ENCODE measurements at places on chromosomes 7 and 10. TPM values are rescaled to one million over a fixed set of nuclear protein-coding genes. Genes with fewer than 3 reads are reported as not detected.

DNA sequence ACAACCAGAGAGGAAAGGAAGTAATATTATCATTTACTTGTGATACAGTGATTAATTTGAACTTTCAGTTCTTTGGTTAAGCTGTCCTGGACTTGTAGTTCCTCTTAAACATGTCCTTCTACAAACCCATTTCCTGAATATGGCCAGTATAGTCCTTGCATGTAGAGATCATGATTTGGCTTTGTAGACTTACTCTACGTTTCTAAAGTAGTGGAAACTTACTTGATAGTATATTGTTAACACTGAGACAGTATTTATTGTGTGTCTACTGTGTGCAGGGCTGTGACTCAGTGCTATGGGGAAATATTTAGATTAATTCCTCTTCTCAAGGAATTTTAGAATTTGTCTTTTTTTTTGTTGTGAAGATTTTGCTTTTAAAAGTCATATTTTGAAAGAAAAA is 109.5 kb downstream of the NRF1 start:
- no peak overlapping the region for H3K27ac ChIP-seq
- DNase-seq, result no peak
- no peak overlapping the region for H3K4me3 ChIP-seq
- no peaks in the 10 kb centered on the region for H3K4me1 ChIP-seq
- no peaks in the 10 kb centered on the region for H3K27me3 ChIP-seq
- H3K36me3 ChIP-seq, result peaks cover 6% of the 10 kb centered on the region

- H3K36me3 ChIP-seq, result no peaks in the 10 kb centered on the region
- no peaks in the 10 kb centered on the region for H3K4me1 ChIP-seq
- DNase-seq, result no peak
- no peak overlapping the region for H3K4me3 ChIP-seq
- H3K27me3 ChIP-seq, result no peaks in the 10 kb centered on the region
Observed at GRCh38 chr7:128713794-128714193, 25.4 kb upstream of the CALU start.

DNA sequence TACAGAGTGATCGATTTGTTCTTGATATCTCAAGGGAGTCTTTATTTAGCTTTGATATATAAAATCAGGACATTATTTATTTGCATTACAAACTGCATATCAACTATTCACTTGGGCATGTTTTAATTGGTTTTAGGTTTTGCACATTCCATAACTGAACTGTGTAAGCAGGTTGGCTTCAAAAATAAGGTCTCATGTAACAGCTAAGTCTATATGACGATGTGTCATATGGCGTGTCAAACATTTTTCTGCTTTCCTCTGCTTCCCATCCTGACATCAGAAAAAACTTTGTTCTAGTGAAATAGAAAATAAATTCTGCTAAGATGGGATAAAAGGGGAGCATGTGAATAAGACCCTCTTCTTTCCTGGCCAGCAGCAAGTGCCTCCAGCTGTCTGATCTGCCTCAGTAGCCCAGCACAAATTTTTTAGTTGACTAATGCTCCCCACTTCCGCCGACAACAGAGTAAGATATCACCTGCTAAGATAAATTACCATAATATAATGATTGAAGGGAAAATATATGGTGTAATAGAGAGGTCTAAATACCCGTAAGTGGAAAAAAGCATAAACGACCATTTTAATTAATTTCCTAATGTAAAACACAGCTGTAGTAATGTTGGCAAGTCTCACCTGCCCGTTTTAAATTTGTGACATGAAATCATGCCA is 180.5 kb downstream of the TAX1BP1 start:
- H3K36me3 ChIP-seq, result no peaks in the 10 kb centered on the region
- no peak overlapping the region for H3K4me3 ChIP-seq
- H3K4me1 ChIP-seq, result no peaks in the 10 kb centered on the region
- peak overlapping the region; percentile 14 for H3K27ac ChIP-seq

DNA sequence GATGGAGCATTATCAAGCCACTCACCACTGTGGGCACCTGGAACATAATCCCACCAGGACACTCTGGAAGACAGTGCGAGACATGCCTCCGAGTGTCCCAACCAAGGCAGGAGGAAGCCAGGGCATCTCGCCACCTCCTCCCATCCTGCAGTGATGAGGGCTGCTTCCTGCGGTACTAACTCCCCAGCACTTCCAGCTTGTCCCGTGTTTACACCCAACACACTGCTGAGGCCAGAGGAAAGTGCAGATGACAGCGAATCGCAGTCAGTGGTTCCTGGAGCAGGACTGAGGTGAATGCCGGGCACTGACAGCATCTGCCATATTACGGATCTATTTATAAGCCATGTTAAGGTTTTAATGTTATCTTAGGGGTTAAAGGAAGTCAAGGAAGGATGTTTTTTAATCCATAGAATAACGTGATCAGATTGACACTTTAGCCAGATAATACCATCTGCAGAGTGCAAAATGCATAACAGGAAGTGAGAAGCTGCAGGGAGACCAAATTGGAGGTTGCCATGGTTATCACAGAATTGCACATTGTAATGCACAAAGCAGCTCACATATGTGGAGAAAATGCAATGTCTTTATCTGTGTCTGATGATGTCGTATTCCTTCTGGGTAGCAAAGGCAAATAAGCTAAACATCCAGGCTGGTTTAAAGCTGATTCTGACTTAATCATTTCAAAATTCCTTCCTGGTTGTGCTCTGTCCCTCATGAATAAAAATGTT is 314.1 kb upstream of the C7orf33 start:
- H3K27me3 ChIP-seq, result peaks cover 4% of the 10 kb centered on the region
- H3K36me3 ChIP-seq, result no peaks in the 10 kb centered on the region
- H3K4me3 ChIP-seq, result no peak overlapping the region
- H3K27ac ChIP-seq, result no peak overlapping the region
- no peaks in the 10 kb centered on the region for H3K4me1 ChIP-seq

DNA sequence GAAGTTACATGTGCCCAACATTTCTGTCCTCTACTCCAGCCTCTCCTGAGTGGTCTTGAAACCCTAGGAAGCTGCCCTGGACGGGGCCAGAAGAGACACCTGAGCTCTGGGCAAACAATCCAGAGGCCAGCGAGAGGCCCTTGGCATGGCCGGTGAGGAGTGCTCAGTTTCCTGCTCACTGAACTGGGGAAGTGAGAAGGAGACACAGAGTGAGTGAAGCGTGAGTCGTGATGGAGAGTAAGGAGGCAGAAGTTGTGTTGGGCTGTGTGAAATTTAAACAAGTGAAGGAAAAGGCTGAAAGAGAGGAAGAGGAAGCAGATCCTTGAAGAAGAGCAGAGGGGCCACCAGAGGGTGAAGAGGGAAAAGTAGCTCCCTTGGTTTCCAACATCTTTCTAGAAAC is 73.2 kb downstream of the WNT2 start:
- no peaks in the 10 kb centered on the region for H3K27me3 ChIP-seq
- no peak overlapping the region for H3K27ac ChIP-seq
- DNase-seq, result no peak
- no peaks in the 10 kb centered on the region for H3K4me1 ChIP-seq

DNA sequence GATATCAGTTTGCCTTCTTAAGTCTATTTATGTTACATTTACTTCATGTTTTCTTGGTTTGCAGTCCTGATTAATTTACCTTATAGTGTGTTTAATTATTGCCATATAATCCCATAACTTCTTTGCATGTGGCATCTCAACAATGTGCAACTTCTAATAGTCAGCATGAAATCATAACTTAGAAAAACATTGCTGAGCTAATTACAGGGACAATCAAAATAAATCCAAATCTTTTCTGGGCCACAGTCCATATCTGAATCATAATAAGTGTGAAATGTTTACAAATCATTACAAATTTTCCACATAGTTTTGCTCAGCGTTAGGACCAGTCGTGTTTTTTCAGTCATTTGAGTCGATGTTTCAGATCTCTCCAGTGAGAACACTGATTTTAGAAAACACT is 29.1 kb upstream of the CABCOCO1 start:
- H3K4me3 ChIP-seq, result no peak overlapping the region
- no peak for DNase-seq
- no peaks in the 10 kb centered on the region for H3K4me1 ChIP-seq

GRCh38 chr7:105068886-105069285 is 54.9 kb downstream of the KMT2E start:
- H3K4me1 ChIP-seq, result no peaks in the 10 kb centered on the region
- no peaks in the 10 kb centered on the region for H3K36me3 ChIP-seq
- no peak overlapping the region for H3K4me3 ChIP-seq
- DNase-seq, result no peak
- H3K27me3 ChIP-seq, result no peaks in the 10 kb centered on the region

DNA sequence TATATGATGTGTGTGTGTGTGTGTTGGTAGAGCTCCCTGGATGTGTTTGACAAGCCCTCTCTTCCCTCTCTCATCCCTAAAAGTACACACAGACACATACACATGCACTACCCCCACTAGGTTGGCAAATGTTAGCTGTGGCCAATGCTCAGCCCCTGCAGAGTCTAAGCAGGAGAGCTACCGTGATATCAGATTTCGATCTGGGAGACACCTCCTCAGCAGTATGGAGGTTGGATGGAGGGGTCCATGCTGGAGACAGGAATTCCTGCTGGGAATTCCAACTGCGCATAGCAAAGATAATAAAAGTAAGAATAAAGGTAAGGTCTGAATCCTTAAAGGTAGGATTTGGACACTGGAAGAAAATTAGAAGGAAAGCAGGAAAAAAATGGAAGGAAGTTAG is 85.7 kb downstream of the C10orf90 start:
- no peak overlapping the region for H3K4me3 ChIP-seq
- DNase-seq, result no peak
- H3K27me3 ChIP-seq, result no peaks in the 10 kb centered on the region
- no peaks in the 10 kb centered on the region for H3K36me3 ChIP-seq
- H3K4me1 ChIP-seq, result no peaks in the 10 kb centered on the region

ANAPC16 gene
- 73.4 TPM for total RNA-seq

UCN3 gene
- total RNA-seq, result not detected

NACAD gene
- total RNA-seq, result 10.3 TPM

GTPBP10 gene
- total RNA-seq, result 16.2 TPM

GRID1 gene
- 1.0 TPM for total RNA-seq

MBLAC1 gene
- 4.4 TPM for total RNA-seq

HECTD2 gene
- 22.8 TPM for total RNA-seq

Measured in prostate gland (tissue), 2 donors.